ENCODE measurements at places on chromosomes 5 and 9. TPM values are rescaled to one million over a fixed set of nuclear protein-coding genes. Genes with fewer than 3 reads are reported as not detected.
A peak's percentile ranks its signal among the peaks of the same experiment; 100 is the strongest.

Gene PARP8
- total RNA-seq, result 14.5 TPM

Gene CKS2
- total RNA-seq, result 16.3 TPM

Gene PCDHB16
- total RNA-seq, result not detected

Gene GLRX
- total RNA-seq, result 18.4 TPM

Gene KLF4
- total RNA-seq, result 33.7 TPM

Gene PIP5KL1
- total RNA-seq, result 2.1 TPM

Gene CCDC183
- total RNA-seq, result under 0.01 TPM

Gene PPP2R2B
- under 0.01 TPM for total RNA-seq

Gene CFAP90
- total RNA-seq, result not detected

Gene MSMP
- total RNA-seq, result not detected

Gene P4HA2
- 190 TPM for total RNA-seq

- no peak for DNase-seq
These were observed 492.8 kb upstream of the SMC2 start for GRCh38 chr9:103601287-103601686.

- no peak for DNase-seq
These were observed 78.2 kb downstream of the ANKRD55 start for GRCh38 chr5:56154732-56155484.

- DNase-seq, result peak; percentile 38
These were observed 7.2 kb downstream of the TAS2R1 start for GRCh38 chr5:9622971-9623421.

- DNase-seq, result peak; percentile 21
These were observed 82.0 kb upstream of the PHF24 start for GRCh38 chr9:34876096-34876495.

DNA sequence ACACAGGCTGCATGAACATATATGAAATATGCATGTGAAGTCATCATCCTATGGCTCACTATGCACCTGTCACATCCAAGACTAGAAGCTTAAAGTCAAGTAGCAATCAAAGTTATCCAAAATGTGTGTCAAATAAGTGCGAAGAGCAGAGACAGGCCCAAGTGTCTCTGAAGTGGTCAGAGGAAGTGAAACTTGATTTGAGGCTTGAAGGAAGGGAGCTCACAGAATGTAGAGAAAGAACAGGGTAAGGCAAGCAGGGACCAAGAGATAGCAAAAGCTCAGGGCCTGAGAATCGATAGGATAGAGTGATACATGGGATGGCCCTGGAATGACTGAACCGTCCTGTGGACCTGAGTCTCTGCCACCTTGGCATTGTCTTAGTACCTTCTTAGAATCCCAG is 274.3 kb upstream of the TRPC7 start:
- DNase-seq, result no peak

DNA sequence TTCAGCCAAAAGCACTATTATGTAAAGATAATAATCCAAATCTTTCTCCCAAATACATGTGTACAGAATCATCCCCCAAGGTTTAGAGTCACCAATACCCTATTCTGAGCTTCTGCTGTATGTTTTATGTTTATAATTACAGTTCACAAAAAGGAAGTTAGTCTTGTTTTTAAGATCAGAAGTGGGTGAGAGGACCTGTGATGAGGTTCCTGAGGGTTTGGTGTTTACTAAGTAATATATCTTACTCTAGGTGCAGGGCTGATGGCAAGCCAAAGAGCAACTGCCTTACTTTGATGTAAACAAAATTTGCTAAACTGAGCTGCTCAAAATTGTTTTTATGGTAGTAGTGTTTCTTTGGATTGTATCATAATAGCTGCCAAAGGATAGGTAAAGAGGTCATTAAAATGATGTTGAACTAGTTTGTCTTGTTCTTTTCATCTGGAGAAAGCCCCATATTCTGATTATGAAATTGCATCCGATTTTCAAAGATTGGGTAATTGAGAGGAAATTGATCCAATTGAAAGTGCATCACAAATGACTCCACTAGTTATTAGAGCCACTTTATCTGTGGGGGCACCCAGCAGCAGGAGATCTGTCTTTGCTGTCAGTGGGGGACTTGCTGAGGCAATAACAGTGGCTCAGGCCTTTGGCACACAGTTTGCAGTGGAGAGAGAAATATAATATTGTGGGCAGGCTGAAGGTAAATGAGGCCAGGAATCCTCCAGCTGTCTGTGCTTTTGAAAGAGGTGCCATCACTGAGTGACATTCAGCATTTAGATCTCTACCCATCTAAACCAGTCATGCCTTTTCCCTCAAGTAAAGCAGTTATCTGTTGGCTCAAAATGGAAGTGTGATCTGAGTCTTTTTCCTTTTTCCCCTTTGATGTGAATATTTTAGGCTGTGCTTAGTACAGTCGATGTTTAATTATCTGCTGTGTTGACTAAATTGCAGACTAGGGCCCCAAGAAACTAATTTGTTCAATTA is 14.1 kb downstream of the TRIM32 start:
- DNase-seq, result peak; percentile 23

GRCh38 chr9:93390953-93391515 is 60.5 kb upstream of the FAM120A start:
- DNase-seq, result peak; percentile 27

GRCh38 chr5:6556089-6556801 is 76.6 kb downstream of the NSUN2 start:
- DNase-seq, result no peak

DNA sequence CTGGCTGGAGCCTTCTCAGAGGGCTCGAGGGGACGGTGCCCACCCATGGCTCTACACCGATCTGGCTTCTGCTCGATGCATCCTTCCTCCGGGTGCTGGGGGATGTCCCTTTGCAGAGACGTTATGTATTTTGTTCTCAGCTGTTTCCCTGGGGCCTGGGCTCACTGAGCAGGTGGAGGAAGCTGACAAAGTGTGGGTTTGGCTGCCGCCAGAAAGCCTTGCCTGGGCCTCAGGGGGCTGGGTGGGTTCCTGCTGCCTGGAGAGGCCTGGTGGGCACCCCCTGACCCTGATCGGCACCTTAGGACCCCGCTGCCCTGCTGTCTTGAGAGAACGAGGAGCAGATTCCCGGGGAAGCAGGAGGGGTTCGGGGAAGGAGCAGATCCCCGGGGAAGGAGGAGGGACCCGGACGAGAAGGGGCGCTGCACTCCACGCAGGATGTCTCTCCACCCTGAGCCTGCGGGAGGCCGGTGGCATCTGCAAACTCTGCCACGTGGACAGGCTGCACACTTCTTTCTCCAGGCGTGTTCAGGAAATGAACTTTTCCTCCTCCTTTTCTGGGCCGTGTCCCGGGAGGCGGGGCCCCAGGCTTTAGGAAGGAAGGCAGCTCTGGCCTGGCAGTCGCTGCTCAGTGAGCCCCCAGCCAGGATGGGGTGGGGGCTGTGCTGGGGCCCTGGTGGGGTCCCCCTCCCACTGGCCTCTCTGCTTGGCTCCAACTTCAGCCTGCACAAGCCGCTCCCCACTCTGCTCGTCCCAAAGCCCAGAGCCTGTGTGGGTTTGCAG is 148.9 kb downstream of the RXRA start:
- DNase-seq, result peak; percentile 6

DNA sequence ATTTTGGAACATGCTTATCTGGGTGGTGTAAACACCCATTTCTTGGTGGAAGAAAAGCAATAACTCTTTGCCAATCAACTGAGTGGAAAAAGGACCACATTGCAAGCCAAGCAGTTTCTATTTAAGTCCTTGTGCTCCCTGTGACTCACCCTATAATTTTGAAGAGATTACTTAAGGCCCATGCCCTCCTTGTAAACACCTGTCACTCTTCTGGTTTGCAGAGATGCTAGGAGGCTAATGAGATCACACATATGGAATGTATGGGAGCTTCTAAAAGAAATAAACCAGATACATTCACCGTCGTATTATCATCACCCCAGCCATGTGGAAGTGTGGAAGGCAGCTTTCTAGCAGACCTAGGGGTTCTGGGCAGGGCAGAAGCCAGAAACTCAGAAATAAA is 337.1 kb downstream of the GADD45G start:
- DNase-seq, result peak; percentile 67

- DNase-seq, result peak; percentile 64
These were observed 236.6 kb upstream of the RASEF start for GRCh38 chr9:83299571-83299970.

DNA sequence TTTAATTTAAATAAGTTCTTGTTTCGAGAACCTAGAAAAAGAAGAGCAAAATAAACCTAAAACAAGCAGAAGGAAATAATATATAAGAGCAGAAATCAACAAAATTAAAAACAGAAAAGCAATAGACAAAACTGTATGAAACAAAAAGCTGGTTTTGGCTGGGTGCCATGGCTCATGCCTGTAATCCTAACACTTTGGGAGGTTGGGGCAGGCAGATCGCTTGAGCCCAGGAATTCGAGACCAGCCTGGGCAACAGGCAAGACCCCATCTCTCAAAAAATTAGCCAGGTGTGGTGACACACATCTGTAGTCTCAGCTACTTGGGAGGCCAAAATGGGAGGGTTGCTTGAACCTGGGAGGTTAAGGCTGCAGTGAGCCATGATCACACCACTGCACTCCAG is 59.2 kb upstream of the OTP start:
- DNase-seq, result no peak

- DNase-seq, result no peak
These were observed 169.4 kb downstream of the PAPPA start for GRCh38 chr9:116323012-116323411.

GRCh38 chr5:143118222-143118621 is 285.3 kb downstream of the NR3C1 start:
- peak; percentile 4 for DNase-seq

DNA sequence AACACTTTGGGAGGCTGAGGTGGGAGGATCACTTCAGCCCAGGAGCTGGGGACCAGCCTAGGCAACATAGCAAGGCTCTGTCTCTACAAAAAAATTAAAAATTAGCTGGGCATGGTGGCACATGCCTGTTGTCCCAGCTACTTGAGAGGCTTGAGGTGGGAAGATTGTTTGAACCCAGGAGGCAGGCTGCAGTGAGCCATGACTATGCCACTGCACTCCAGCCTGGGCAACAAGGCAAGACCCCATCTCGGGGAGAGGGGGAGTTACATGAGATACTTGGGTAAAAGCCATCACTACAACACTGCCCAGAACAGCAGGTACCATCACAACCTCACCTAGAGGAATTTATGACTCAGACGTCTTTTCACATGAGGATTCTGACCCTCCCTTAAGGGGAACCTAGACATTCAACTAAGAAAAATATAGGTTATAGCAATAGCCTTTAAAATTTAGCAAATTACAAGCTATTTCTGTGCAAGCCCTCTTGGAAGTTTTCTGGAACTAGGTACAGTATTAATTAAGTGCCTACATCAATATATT is 143.5 kb downstream of the NFIB start:
- peak; percentile 68 for DNase-seq

GRCh38 chr5:178996156-178996555 is 1.0 kb upstream of the GRM6 start:
- DNase-seq, result no peak

GRCh38 chr5:150989695-150990094 is 30.7 kb upstream of the GPX3 start:
- DNase-seq, result no peak

DNA sequence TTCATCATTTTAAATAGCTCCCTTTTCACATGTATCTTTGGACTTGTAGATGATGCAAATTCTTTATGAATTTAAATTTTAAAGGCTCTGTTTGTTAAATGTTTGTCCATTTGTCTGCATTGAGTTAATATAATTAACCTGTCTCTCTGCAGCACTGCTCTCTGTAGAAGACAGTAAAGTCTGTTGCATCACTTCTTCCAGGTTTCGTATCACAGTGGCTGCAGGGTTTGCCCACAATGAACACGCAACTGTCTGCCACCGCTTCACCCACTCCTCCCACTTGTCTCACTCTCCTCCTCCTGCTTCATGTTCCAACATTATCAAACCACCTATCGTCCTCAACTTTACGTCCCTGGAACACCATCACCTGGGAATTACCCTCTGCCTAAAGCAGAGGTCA is 231.3 kb upstream of the SLC30A5 start:
- no peak for DNase-seq

- no peak for DNase-seq
These were observed 90.8 kb downstream of the TENT4A start for GRCh38 chr5:6803981-6804550.

DNA sequence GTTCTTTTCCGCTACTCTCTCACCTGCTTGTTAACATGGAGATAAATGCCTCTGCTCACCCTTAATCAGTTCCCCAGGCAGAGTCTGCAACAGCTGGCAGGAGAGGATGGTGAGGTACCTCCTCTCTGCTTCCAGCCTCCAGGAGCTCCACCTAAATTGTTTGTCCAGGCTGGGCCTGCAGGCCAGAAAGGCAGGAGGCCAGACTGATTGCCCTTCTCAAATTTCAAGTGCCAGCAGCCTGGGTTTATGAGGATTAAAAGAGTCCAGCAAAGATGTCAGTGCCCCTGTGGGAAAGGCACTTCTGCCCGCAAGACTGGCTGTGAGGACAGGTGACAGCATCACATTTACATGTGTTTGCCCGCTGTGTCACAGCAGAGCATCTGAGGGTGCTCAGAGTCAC is 19.8 kb downstream of the CORO2A start:
- no peak for DNase-seq

DNA sequence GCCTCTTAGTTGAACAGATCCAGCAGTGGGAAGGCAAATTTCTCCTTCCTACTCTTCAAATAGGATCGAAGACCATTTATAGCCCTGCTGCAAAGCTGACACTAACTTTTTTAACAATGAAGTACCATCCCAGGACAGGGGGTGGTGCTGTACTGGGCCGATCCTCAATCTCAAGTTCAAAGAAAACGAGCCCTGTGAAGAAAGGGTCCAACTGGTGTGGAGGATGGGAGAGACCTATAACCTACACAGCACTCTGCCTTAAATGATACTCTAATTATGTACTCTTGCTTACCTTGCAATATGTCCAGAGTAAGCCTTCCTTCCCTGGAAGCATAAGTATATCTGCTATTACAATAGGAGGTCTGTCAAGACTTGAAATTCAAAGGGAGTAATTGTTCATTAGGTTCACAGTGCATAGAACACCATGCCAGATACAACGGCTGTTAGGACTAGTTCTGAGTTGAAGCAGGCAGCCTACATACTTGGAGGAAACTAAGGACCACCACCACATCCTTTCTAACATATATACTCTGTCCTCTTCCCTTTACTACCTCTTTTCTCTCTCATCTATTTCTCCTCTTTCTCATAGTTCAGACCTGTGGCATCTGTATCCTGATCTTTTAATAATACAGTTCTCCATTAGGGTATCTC is 6.2 kb downstream of the ETF1 start:
- DNase-seq, result no peak

Measured in bronchial epithelial cell (primary cell).